Keratinocyte (primary cell): ENCODE measurements at places on chromosomes 11 and 22.

DNA sequence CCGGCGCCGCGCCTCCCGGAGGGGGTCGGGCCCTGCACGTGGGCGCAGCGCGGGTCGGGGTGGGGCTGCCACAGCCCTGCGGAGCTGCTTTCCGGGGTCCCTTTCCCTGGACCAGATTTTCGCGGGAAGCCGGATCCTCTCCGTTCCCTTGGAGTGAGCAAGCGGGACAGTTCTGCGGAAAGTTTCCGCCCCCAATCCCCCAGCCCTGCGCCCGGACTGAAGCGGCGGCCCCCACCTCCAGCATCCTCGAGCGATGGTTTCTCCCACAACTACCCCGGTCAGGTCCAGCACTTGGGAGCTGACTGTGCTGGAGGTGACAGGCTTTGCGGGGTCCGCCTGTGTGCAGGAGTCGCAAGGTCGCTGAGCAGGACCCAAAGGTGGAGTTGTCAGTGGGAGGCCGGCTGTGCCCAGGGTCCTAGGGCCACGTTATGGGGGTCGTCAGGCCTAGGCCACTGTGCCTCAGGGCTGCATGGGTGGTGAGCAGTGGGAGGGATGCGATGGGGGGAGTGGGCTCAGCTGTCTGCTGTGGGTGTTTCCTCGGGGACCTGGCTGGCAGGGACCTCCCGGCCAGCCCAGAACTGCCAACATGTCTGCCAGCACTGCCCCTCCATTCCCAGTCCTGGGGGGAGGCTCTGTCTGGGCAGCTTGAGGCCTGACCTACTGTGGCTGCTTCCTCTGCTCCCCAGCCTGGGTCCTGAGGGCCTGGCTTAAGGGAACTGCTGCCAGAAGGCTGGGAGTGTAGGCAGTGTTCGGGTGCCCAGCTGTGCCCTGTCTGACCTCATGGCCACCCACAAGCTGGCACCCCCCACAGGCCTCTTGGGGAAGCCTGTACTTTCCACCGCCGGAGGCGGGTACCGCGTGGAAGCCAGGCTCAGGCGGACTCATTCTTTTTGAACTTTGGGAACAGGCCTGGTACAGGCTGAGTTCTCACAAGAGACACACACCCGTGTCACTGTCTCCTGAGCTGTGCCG lies 726 bp downstream of the ST3GAL4 start:
- no peak for DNase-seq

- no peak for DNase-seq
These were observed 26.9 kb downstream of the TRMU start for GRCh38 chr22:46362203-46362933.

DNA sequence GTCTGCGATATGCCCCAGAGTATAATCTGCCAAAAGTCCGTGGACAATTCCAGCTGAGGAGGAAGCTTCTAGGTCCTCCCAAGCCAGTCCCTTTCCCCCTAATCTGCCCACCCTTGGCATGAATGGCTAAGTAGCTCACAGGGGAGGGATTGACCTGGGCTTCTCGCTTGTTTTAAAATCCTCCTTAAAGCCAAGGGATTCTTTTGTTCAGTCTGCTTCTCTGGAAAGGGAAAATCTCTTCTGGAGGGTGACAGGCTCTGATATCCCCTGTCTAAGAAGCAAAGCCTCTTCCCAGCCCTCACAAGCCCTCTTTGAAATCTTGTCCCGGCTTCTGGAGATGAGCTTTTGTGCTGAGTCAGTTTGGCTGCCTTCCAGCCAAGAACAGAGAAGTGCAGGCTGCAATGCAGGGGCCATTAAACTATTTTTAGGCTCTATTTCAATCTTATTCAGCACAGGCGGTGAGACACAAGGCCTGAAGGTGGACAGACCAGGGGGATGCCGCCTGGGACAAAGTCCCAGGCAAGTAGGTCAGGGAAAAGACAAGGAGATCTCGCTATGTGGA lies 23.9 kb downstream of the NEFH start:
- DNase-seq = no peak

GRCh38 chr22:45413368-45414211 lies at the start of the genes RIBC2 and SMC1B:
Gene RIBC2, plus strand, starts transcription at chr22:45413693. Its CDS starts 194 bp downstream, at chr22:45413887.
Gene SMC1B, minus strand, starts transcription at chr22:45413599. Its CDS starts 32 bp downstream, at chr22:45413567.
- DNase-seq = peak; percentile 30

GRCh38 chr11:99424313-99425084 lies 403.8 kb downstream of the CNTN5 start:
- no peak for DNase-seq

DNA sequence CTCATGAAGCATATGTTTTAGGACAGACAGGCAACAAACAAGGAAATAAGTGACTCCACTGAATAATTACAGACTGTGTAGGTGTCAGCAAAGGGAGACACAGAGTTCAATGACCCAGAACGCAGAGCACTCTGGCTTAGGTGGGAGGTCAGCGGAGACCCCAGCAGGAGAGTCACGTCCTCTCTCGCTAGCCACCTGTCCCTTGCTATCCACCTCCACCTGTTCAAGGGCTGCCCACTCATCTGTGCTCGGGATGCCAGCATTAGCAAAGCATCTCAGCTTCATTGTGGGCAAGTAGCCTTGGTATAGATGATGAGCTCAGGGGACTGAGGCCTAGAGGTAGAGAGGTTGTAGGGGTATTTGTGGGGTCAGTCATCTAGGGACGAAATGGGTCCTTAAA lies 21.8 kb upstream of the ATXN10 start:
- no peak for DNase-seq

DNA sequence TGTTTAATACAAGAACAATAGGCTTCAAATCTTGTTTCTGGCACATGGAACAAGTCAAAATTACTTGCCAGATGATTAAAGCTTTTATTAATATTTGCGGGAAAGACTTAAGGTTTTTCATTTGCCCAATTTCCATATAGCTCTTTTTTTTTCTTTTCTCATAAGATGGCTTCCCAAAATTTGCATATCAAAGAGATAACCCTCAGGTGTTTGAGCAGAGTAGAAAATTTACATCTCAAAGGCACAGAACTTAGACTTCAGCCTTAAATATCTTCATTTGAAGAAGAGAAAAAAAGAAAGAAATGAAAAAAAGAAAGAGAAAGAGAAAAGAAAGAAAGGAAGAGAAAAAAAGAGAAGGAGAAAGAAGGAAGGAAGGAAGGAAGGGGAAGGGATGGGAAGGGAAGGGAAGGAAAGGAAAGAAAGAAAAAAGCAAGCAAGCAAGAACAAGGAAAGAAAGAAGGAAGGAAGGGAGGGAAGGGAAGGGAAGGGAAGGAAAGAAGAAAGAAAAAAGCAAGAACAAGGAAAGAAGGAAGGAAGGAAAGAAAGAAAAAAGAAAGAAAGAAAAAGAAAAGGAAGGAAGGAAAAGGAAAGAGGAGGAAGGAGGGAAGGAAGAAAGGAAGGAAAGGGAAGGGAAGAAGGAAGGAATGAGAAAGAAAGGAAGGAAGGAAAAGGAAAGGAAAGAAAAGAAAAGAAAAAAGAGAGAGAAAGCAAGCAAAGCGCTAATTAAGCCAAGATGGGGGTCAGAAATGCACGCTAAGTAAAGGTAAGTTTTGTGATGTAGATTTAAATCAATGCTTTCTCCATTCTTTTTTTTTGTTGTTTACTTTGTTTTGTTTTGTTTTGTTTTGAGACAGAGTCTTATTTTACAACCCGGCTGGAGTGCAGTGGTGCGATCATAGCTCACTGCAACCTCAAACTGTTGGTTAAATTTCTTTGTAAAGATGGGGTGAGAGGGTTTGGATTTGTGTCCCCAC lies 20.2 kb upstream of the IFITM3 start:
- DNase-seq = no peak

DNA sequence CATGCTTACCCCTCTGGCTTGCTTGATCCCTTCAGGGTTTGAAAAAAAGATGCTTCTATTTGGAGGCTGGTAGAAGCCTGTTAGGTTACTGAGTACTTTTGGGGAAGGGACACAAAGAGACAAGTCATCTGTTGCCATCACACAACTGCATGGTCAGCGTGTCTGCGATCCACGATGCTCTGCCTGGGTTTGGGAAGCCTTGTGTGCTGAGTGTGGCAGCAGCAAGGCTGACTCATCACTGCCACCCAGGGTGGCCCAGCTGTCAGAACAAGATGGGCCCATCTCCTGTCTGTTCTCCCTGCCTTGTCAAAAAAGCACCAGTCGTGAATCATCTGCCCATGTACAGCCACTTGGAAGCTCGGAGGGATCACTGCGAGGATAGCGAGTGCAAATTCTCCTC lies 26.2 kb downstream of the UBASH3B start:
- no peak for DNase-seq

DNA sequence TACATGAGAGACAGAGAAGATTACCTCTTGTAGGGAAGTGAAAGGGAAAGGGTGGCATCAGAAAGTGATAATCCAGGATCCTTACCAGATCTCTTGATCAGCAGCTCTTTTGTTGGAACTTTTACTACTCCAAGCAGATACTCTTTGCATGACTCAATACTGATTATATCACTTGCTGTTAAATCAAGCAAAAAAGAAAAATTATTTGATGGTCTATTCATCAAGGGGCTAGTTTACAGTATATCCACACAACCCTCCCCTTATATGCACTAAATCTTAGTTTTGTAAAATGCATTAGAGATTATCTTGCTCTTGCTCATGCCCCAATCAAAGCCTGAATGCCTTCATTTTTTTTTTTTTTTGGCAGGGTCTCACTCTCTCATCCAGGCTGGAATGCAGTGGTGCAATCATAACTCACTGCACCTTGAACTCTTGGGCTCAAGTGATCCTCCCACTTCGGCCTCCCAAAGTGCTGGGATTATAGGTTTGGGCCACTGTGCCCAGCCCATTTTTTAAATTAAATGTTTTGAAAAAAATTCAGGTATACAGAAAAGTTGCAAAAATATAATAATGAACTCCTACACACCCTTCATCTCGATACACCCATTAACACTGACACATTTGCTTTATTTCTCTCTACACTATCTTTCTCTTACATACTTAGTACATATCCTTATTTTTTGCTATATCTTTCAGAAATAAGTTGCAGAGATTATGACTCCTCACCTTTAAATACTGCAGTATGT lies 76.1 kb upstream of the UCP3 start:
- DNase-seq = no peak

- no peak for DNase-seq
These were observed 83.4 kb downstream of the WNT7B start for GRCh38 chr22:45893516-45893915.

DNA sequence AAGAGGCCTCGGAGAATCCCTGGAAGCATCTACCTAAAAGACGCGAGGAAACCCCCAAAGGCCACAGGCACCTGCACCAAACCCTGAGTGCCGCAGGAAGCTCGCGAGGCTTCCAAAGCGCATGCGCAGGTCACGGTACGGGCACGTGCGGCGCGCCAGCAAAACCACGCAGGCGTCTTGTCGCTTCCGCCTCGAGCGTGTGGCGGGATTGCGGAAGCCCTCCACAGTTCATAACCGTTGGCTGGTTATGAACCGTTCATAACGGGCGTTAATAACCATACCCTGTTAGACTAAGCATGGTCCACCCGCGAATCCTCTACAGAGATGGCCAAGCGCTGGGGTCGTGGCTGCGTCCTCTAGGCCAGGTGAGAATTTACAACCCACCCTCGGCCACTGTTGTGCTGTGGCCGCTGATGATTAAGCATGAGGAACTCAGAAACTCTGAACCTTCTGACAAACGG lies 46.4 kb downstream of the MORC2 start:
- DNase-seq = no peak

GRCh38 chr11:120746376-120746775 lies 234.8 kb downstream of the GRIK4 start:
- no peak for DNase-seq

- no peak for DNase-seq
These were observed 24.2 kb downstream of the RBX1 start for GRCh38 chr22:40975366-40975765.

- peak; percentile 23 for DNase-seq
These were observed 3.9 kb upstream of the CRY2 start for GRCh38 chr11:45843158-45843924.

- DNase-seq = no peak
These were observed 146.3 kb upstream of the ARHGAP20 start for GRCh38 chr11:110858547-110858921.

GRCh38 chr11:107683807-107684206 lies 28.0 kb downstream of the SLN start:
- DNase-seq = no peak

- DNase-seq = no peak
These were observed 87.7 kb downstream of the GRAMD1B start for GRCh38 chr11:123517559-123518364.

- DNase-seq = no peak
These were observed 59.1 kb downstream of the ETS1 start for GRCh38 chr11:128528294-128528693.

DNA sequence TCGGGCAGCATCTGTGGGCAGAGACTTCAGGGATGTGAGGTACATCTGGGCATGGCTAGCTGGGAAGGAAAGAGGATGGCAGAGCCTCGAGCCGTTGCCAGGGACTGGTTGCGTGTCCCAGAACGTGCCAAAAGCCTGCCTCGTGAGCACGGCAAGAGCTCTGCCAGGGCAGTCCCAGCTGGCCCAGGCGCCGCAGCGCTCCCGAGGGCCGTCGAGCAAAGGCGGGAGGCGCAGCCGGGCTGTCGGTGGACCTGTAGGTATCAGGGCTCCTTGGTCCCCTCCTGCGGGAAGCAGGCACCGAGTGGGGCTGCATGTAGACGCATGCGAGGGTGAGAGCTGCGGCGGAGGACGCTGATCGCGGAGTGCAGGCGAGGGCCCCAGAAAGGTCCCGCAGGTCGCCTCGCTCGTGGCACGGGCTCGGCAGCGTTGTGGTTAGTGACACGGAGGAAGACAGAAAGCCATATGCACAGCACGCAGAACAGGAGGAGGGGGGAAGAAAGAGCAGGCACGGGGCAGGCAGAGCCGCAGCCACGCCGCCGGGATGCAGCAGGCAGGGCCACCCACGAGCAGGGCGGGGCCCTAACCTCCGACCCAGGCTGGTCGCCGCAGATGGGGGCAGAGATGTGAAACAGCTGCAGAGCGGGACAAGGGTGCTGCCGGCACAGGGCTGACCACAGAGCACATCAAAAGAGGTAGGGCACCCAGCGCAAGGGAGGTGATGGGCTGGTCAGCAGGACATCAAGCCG lies 18.0 kb downstream of the LSP1 start:
- DNase-seq = no peak

DNA sequence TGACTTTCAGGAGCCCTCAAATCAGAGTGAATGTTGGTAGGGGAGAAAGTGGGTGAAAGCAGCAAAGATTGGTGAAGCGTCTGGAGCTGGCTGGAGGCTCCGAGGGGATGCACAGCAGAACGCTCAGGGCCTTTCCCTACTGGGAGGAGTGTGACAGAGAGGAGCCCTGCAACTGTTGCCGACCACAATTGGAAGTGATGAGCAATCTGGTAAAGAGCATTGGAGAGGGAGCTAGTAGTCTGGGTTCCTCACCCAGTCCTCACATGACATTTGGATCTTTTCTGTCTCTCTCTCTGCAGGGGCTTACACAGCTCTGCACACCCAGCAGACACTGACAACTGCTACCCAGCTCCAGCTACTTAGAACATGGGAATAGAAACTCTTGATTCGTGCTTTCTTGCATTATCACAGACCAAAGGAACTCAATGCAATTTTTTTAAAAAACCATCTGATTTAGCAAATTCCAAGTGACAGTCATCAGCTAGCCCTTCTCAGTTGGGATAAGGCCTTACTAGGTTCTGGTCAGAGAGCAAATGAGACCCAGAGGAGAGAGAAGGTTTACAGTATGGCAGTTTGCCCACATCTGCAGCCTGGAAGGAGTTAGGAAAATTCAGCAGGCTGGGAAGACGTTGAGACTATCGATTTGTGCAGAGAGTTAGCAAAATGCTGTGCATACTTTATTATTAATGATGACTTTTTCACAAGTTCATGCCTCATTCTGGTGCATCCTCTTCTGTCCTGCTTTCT lies 278.0 kb upstream of the PLET1 start:
- DNase-seq = no peak
